ENCODE measurements at places on chromosomes 16 and 17.

GRCh38 chr16:57708168-57708567, 13.6 kb downstream of the DRC7 start:
- no peak for DNase-seq

- no peak for DNase-seq
These were observed 16.5 kb downstream of the RGS11 start for GRCh38 chr16:259226-259625.

GRCh38 chr16:73823205-73823849, 473.3 kb upstream of the PSMD7 start:
- no peak for DNase-seq

DNA sequence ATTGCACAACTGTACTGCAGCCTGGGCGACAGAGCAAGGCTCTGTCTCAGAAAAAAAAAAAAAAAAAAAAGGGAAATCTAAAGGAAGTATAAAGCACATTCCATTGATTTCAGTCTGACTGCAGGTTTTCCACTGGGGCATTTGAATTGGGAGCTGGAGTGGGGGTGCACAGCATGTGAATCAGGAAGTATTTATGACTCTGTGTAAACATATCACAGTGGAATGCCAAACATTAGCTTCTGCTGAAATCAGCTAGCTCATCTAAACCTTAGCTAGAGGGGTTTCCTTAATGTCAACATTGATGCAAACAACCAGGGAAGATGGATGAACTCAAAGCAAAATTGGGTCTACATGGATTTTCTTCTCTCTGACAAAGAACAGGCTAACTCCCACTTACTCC, 641.0 kb upstream of the EEF2KMT start:
- no peak for DNase-seq

DNA sequence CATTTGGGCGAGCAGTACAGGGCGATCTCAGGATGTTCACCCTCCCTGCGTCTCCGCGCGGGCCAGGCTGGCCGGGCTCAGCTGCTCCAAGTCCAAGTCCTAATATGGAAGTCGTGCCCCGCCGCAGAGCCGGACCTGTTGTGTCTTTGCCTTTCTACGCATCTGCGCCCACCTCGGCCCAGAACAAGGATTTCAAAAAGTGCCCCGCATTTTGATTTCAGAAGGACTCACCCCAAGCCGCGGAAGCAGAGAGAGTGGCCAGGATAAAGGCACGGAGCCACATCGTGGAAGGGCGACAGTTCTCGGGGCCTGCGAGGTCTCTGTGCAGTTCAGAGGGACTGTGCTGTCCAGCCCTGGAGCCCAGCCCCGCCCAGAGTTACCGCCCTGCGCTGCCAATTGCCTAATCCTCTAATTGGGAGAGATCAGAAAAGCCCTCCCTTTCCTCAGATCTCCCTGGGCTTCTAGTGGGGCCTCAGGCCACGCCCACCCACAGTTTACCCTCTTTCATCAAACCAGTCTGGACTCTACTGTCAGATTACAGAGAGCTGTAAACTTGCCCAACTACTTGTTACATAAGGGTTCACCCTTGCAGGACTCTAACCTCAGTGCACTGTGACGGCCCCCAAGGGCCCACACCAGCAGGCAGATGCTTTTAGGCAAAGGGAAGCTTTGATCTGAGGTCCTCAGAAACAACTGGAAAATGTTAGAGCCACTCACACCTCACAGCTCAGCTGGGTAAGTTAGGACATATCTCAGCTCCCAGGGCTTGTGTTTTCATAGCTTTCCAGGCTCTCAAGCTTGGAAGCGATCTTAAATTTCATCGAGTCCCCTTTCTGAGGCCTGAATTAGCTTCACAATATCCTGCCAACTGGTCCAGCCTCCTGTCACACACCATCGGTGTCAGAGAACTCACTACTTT, at the start of gene CES1:
Gene CES1 (minus strand): TSS at position 324 of the 919 bp plus-strand sequence. CDS start 41 bp downstream, at position 283.
- DNase-seq = no peak

DNA sequence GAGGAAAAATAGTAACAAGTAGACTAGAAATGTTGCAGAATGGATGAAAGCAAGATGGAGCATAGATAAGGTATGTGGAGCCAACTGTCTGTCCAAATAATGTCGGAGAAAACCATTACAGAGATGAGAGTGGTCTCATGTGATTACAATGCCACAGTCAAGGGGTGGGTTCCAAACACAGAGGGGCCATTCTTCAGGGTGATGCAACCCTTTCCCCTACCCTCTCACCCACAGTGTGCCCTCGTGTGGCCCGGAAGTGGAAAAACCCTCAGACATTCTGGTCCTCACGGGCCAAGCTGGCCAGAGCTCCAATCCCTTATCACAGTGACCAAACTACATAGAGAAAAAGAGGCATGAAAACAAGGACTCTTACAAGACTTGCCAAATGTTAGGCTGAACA, 17.7 kb upstream of the HS3ST3A1 start:
- DNase-seq = no peak

DNA sequence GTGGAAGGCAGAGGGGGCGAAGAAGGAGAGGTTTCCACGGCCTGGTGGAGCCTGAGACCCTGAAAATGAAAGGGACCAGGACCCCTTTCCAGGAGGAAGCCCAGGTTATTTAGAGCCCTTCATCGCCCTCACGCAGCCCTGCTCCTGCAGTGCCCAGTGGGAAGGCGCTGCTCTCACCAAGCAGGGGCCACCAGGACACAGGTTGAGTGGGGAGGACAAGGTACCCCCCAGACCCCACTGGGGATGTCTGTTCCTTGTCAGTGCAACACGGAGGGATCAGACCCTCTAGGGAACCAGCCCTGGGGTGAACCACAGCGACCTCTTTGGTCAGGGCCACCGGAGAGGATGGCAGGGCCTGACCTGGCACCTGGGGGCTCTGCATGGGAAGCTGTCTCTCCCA, 163.9 kb downstream of the C16orf95 start:
- DNase-seq = no peak

- DNase-seq = no peak
These were observed 19.2 kb downstream of the FMNL1 start for GRCh38 chr17:45240905-45241327.

DNA sequence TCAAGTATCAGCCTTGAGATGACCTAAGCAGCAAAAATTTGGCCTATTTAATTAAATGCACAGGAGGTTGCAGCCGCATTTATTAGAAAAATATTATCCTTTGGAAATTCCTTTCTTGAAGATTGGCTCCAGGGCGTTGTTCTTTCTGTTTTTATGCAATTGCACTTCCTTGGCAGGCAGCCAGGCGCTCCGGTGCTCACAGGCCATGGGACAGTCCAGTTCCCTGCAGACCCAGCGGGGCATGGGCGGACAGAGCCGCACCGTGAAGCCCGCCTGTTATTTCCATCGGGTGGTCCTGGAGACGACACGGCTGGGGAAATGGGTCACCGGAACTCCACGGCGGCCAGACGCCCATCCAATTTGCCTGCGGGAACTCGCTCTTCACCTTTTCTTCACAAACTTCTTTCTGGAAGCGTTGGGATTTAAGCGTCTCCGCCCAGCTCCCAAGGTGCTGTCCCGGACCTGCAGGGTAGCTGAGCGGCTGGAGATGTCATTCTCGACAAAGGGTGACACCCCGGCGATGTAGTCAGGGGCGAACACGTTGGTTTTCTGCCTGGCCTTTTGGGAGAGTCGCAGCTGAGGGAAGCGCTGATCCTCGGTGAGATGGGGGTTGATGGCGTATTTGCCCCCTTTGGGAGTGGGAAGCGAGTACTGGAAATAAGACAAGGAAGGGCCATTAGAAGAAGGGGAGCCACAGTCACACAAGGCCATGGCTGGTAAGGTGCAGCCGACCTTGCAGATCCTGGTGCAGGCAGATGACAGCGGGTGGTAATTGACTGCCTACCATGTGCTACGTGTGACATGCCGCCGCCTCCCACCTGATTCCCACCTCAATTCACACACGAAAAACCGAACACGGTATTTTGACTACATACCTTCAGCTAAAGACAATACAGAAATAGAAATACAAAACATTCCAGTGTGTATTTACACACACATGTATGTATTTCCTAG, 12.5 kb downstream of the NOB1 start:
- DNase-seq = no peak

GRCh38 chr16:27699540-27699939, 149.6 kb downstream of the KATNIP start:
- DNase-seq = no peak

DNA sequence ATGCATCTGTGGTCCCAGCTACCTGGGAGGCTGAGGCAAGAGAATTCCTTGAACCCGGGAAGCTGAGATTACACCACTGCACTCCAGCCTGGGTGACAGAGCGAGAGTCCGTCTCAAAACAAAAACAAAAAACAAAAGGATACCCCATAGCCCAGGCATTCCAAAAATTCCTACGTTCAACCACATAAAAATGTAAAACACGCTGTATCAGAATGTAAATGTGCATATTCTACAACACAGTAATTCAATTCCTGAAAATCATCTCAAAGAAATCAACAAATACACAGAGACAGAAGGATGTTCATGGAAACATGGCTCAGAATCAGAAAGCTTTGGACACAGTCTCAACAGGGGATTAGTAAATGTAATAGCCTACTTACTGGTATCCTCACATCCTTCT, 33.0 kb downstream of the COG7 start:
- DNase-seq = no peak

DNA sequence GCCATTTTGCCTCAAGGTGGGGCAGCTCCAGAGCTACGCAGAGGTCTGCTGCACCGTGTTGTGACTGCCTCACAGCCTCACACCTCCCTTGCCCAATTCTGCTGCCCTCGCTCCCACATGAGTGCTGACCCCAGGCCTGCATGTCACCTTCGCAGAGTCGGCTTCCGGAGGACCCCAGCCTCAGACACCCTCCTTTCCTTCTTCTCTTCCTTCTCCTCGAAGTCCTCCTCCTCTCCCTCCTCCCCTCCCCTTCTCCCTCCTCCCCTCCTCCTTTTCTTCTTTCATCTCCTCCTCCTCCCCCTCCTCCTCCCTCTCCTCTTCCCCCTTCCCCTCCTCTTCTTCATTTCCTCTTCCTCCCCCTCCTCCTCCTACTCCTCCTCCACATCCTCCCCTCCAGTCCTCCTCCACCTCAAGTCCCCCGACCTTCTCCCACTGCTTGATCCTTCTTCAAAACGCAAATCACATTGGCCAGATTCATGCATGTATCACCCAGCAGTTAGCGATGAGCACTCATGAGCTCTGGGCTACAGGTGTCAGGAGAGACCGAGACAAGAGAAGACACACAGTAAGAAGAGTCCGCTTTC, 243.8 kb downstream of the RBFOX3 start:
- DNase-seq = no peak

DNA sequence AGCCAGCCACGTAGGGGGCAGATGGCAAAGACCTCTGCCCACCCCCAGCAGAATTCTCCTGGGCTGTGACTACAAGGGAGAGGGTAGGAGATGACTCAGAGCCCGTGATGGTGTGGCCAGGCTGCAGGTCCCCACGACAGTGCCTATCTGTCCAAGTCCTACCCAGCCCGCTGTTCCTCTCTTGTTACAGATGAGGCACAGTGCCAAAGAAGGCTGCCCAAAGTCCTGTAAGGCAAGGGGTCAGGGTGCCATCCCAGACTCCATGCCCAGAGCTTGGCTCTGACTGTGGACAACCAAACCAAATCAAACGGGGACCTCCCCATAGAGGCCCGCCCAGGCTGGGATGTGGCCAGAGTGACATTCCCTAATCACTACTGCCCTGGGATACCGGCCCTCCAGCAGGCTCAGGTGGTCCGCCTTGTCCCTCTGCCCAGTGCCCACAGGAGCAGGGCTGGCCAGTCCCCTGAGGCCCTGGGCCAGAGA, 12.6 kb upstream of the BCAR1 start:
- DNase-seq = no peak

DNA sequence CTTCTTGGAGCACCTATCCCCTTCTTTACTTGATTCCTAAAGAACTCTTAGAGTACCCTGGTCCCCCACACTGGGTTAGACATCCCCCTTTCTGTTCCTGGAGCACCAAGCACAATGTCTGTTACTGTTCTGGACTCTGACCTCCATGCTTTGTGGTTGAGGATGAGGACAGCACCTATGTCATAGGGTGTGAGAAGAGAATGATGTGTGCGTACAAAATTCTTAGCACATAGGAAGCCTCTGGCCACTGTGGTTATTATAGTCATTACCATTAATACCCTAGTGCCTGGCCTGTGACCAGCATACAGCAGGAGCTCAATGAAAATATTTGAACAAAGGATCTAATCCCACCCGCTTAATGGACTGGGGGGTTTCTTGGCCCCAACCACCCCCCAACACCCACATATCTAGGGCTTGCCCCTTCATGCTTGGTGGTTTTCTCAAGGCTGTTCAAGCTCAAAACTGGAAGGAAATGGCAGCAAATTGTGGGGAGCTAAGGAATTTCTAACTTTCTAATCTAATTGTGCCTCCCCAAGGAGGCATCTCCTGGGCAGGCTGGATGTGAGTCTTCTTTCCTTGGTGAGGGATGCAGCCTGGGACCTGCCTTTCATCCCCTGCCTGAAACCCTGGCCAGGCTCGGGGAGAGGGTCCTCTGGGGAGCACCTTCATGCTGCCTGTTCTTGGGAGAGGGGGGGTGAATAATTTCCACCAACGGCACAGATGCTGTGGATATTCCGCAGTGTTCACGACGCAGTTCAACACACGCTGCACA, 1.5 kb upstream of the CMIP start:
- no peak for DNase-seq

DNA sequence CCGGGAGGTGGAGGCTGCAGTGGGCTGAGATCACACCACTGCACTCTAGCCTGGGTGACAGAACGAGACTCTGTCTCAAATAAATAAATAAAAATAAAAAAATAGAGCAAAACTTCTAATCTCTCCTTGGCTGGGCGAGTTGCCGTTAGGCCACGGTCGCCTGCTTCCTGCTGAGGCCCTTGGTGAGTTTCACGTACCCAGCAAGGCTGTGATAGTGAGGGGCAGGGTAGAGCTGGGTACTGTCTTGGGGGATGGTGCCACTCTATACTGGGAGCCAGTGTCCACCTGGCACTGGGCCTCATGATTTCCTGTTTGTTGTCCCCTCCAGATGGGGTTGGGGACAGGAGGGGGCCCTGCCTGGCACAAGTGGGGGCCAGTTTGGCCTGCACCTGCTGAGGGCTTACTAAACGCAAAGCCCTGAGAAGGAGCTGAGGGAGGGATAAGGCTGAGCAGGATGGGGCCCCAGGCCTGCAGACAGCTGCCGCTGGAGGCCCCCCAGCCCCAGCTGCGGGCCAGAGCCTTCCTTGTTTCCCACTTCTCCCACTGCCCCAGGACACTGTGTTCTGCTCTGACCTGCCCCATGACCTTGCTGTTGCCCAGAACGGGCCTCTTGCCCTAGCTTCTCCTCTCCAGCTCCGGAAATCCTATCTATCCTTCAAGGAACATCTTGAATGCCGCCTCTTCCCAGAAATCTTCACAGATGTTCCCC, 25.4 kb downstream of the GJD3 start:
- no peak for DNase-seq

- no peak for DNase-seq
These were observed 130.6 kb downstream of the MYO1D start for GRCh38 chr17:32746280-32746679.

DNA sequence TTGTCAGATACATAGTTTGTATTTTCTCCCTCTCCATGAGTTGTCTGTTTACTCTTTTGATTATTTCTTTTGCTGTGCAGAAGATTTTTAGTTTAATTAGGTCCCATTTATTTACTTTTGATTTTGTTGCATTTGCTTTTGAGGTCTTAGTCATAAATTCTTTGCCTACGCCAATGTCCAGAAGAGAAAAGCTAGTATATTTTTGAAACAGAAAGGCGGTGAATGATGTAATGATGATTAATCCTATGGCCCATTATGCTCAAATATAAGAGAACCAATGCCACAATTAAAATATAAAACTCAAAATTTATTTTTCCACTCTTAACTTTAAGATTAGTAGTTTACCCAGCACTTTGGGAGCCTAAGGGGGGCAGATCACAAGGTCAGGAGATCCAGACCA, 59.8 kb upstream of the SMIM36 start:
- DNase-seq = no peak

- no peak for DNase-seq
These were observed 15.5 kb upstream of the CMIP start for GRCh38 chr16:81429045-81429521.

GRCh38 chr17:57667461-57667923, 77.6 kb downstream of the CCDC182 start:
- DNase-seq = no peak

Measured in GM06990 (cell line).